Skin of body (tissue), 3 donors: ENCODE measurements at places on chromosomes 6 and 20.

DNA sequence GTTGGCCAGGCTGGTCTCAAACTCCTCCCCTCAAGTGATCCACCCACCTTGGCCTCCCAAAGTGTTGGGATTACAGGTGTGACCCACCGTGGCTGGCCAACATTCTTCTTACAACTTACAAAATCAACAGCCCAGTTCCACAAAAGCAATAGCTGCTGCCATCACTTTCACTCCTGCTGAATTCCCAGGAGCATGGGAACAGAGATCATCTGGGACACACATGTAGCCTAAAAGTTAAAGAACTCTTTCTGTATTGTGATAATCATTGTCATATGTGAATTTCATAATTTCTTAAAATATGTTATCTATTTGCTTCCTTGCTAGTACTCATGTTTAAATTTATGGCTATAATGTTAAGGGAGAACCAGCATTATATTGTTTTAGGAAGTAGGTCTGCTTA, 51.7 kb downstream of the NCOA6 start:
- peak; percentile 76 for DNase-seq

- DNase-seq, result peak; percentile 20
Observed at GRCh38 chr6:143964674-143965081, 43.4 kb downstream of the PLAGL1 start.

DNA sequence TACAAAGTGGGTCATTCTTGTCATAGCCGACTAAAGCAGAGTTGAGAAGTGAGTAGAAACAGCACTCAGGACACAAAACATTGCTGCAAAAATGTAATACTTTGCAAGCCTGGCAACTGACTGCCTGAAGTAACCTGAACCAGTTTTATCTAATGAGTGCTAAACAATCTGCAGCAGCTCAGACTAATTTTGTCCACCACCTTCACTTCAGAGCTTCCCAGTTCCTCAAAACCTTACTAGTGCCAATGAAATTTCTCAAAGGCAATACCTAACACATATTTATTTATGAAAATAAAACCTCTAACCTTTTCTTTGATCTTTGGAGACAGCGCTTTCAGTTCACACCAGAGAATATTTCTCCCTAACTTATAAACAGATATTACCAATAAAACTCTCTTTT, 56.7 kb upstream of the FKBP1C start:
- DNase-seq, result no peak

DNA sequence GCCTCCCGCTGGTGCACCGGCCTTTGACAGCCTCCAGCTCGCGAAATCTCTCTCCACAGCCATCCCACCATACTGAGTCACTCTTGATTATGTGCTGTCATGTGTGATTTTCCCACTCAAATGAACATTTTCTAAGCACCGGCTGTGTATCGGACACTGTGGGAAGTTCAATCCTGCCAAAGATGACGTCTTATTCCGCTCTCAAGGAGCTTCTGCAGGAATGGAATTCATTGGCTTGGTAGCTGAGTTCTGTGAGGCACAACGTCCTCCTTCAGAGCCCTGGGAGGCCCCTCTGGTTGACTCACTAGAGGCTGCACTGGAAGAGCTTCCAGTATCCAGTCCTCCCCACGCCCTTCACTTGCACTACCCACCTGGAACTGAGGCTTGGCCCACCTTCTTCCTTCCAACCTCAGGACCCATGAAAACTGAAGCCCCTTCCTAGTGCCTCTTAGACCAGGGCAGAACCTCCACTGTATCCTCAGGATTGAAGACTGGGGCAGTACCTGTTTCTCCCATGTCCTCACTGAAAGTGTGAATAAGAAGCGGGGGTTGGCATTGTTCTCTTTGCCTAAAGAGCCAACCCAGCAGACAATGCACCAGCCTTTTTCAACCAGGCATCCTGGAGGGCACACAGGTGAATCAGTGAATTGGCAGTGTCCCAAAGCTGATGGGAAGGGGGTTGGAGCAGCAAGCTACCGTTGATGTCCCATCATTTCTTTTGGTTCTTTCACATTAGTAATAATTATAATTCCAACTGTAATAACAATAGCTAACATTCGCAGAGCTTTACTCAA, 1.7 kb downstream of the UNC5CL start:
- no peak for DNase-seq

DNA sequence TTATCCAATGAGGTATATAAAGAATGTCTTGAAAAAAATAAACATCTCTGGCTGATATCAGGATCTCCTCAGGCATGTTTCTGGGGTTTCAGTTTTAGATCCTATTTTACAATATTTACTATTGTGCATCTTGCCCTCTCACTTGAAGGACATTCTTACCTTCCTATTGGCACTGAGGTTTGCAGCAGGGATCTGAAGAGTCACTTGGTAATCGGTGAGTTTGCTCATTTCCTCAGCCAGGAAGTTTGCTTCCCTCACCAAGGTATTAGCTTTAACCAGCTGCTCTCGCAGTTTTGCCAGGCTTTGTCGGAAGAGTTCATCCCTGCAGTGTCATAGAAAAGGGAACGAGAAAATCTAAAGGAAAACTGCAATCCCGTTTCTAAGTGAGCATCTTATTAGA, 101.9 kb upstream of the NUP153 start:
- no peak for DNase-seq

DNA sequence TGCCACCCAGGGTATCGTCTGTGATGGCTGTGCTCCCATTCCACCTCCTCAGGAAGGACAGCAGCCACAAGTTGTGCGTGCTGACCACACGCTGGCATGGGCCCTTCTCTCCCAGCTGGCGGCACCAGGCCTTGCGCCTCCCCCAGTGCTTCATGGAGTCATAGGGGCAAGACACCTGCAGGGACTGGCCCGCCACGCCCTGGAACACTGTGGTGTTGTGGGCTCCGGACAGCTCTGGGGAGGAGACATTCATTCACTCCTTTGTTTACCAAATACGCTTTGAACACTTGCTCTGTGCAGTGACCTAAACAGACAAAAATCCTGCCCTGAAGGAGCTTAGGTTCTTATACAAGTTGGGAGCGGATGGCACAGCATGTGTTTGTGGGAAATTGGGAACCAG, 1.5 kb downstream of the TREM2 start:
- DNase-seq, result no peak

DNA sequence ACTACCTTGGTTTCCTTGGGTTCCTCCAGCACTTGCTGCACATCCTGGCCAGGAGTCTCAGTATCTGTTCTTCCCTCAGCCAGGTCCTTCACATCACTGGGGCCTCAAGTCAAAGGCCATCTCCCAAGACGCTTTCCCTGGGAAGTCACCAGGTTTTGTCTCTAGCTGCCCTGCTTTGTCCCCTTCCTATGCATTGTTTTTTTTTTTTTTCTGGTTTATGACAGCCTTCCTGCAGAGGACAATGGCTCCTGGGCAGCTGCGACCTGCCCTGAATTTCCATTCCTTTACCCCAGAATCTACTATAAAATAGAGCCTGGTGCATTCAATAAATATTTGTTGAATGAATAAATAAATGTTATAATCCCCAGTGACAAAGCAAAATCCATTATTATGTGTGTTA, 687.3 kb downstream of the QKI start:
- DNase-seq, result no peak

- DNase-seq, result no peak
Observed at GRCh38 chr6:45886776-45887175, 128.9 kb downstream of the CLIC5 start.
